NCI-H146 (cell line): ENCODE measurements at places on chromosomes 11 and 22.

GRCh38 chr11:85109141-85109540, 518.0 kb downstream of the DLG2 start:
- DNase-seq: no peak

DNA sequence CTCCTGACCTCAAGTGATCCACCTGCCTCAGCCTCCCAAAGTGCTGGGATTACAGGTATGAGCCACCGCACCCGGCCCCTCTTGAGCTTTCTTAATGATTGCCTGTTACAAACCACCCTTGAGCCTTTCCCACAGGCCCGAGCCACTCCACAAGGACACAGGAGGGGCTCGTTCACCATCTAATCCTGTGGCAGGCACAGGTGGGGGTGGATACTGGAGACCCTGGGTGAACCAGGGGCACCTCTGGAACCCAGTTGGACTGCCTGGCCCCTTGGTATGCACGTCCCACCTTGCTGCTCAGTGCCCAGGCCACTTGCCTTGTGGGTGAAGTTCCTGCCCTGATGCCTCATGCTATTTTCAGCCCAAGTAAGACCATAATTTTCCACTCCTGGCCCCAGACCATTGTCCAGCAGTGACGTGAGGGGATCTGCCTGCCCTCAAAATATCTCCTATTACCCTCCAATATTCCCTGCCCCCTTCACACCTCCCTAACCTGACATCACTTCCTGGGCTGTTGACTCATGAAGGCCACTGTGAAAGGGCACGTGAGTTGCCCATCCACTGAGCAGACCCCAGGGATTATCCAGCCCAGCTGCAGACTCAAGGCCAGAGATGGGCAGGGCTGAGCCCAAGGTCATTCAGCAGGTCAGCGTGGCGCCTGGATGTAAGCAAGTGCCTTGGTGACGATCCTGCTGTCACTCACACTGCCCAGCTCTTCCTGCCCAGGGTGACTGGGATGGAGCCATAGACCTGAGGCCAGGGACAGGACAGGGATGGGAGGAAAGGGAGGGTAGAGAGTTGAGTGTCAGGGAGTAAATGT, 19.6 kb downstream of the P2RY2 start:
- DNase-seq: no peak

DNA sequence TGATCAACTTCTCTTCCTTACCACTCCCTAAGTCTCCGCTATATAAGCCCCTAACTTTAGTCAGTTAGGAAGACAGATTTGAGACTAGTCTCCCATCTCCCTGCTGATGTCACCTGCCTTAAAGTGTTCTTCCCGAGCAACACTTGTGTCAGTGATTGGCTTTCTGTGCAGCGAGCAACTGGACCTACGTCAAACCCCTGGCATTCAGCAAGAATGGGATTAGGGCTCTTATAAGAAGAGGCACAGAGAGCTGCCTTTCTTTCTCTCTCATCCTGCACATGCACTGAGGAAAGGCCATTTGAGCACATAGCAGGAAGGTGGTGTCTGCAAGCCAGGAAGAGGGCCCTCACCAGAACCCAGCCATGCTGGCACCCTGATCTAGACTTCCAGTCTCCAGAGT, 116.6 kb upstream of the THY1 start:
- no peak for DNase-seq

DNA sequence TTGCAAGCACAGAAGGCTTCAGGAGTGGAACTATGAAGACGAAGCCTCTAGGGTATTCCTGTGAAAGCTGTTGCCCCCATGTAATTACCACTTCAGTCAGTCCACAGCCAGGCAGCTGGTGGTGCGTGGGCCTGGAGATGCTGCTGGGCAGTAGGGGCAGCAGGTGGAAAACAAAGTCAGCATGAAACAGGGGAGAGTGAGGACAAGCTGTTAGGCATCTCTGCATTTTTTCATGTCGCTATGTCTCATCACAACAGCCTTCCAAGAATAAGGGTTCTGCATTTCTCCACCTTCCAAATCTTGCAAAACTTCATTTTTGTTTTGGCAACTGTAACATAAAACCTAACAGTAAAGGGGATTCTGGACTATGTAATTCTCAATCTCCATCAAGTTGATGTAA, 757.5 kb downstream of the NELL1 start:
- peak; percentile 46 for DNase-seq

- no peak for DNase-seq
Measured at GRCh38 chr22:33076343-33076742, 18.2 kb upstream of the SYN3 start.

GRCh38 chr11:128948583-128948982, 5.9 kb upstream of the TP53AIP1 start:
- peak; percentile 56 for DNase-seq

DNA sequence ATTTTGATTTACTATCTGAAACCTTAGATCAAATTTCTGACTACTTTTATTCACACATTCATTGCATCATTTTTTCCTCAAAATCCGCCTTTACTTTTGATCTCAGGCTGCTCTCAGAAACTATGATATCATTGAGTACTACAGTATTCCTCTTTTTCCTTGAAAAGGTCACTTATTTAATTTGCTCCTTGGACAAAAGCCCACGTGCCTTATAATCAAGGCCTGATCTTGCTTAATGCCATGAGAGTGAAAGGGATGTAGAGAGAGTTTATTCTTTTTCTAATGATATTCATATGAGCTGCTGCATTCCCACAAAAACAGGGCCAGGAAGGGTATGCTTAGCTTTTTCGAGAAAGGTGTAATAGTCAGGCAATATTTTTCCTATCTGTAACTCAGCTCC, 327.0 kb downstream of the ETS1 start:
- no peak for DNase-seq

DNA sequence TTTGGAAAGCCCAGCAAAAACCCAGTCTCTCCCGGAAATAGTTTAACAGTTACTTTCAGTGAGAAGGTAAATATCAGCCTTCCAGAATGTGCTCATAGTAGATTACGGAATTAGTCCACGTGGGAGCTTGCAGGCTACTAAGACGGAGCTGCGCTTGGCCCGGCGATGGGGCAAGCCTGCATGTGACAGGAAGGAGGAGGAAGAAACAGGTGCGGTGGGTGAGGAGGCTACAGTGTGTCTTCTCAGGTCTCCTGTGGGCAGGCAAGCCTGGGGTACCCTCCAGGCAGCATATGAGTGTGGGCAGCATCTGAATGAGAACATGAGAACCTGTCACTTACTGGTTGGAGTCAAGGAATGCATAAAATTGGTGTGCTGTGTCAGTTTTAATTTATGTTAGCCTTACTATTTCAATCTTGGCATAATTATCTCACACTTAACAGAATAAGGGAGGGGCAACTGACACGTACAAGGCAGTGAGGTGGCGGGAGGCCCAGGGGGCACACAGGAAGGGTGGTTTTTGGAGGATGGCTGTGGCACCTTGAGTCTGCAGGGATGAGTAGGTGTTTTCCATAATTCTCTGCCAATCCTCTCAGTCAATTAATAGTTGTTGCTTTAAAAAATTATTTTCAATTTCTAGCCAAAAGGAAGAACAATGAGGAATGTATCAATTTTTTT, 35.7 kb downstream of the CLMP start:
- no peak for DNase-seq

DNA sequence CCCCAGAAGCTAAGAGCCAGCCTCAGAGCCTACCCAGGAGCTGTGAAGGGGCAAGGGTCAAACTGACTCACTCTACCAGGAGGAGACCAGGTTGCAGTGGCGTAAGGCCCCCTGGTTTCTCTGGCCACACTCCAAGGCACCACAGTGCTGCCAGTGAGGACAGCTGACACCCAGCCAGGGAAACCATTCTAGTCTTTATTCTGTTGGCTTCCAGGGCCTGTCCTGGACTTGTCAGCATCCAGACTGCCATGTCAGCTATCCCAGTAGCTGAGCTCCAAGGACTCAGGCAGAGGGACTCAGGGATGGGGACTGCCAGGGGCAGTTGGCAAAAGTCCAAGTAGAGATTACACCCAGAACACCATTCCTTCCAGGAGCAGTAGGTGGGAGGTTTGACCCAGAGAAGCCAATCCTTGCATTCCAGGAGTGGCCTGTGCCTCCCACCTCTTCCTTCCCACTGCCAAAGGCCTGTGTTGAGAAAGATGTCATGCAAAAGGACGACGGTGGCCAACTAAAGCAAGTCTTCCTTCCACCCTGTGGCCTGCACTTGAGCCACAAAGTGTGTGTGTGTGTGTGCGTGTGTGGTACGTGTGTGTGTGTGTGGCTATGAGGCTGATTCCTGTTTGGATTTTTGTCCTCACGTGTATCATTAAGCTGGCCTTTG, 3.6 kb upstream of the MAPK8IP1 start:
- no peak for DNase-seq

- peak; percentile 25 for DNase-seq
Measured at GRCh38 chr22:32707971-32708370, 93.5 kb upstream of the TIMP3 start.

DNA sequence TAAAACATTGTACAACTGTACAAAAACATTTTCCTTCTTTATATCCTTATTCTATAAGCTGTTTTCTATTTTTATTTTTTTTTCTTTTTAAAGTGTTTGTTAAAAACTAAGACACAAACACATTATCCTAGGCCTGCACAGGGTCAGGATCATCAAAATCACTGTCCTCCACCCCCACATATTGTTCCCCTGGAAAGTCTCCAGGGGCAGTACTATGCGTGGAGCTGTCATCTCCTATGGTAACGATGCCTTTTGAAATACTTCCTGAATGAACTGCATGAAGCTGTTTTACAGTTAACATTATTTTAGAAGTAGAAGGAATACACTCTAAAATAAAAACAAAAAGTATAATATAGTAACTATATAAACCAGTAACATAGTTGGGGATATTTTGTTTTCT, 67.2 kb downstream of the ZC3H12C start:
- no peak for DNase-seq

- no peak for DNase-seq
Measured at GRCh38 chr11:72981080-72981479, 161.0 kb downstream of the FCHSD2 start.

- DNase-seq: no peak
Measured at GRCh38 chr22:37024339-37025157, 5.0 kb downstream of the MPST start.

DNA sequence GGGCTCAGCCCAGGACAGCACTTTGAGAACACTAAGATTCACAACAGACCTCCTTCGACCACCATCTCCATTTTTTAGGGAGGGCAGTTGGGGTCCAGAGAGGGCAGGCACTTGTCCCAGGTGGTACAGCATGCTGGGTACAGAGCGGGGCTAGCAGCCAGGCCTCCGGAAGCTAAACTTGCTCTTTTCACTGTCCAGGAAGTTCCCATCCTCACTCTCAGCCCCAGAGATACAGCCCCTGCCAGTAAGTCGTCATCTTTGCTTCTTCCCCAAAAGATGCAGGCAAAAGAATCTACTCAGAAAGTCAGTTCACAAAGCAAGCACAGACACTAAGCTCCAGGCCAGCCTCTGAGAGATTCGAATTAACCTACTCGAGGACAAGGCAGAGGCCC, 6.7 kb upstream of the RAB3IL1 start:
- no peak for DNase-seq

DNA sequence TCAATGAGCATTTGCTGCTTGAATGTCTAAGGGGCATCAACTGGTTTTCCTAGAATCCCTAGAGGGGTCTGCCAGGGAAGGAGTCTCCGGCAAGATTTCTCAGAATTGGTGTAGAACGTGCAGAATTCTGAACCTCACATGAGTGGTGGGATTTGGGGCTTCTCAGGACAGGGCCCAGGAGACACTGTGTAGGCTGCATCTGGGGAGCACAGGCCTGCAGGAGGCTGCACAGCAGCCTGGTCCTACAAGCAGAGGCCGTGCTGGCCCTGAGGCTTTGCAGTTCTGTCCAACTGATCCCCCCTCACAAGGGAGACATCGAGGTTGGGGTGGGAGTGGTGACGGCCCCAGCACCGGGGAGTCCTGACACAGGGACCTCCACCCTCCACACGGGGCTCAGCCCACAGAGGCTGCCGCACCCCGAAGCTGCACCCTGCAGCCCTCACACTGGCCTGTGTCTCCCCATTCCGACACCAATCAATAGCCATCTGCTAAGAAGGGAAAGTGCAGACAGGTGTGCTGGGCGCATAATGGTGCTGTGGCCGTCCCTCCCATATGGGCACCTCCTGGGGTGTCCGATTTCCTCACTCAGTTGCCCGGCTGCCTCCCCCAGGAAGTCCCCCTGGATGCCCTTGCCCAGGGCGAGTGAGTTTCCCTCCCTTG, 688.1 kb downstream of the BRD1 start:
- DNase-seq: peak; percentile 35

DNA sequence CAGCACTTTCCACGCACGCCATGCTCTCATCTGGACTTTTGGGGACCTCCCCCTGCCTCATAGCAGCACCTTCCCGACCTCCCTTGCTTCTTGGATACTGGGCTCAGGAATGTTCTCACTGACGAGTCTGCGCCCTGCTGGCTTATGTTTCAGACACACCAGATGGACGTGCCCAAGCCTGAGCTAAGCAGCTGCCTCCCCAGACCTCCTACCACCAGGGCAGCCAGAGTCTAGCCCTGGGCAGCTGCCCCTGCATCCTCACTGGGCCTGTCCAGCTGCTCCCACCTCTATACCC, 13.2 kb upstream of the RGL4 start:
- DNase-seq: no peak

DNA sequence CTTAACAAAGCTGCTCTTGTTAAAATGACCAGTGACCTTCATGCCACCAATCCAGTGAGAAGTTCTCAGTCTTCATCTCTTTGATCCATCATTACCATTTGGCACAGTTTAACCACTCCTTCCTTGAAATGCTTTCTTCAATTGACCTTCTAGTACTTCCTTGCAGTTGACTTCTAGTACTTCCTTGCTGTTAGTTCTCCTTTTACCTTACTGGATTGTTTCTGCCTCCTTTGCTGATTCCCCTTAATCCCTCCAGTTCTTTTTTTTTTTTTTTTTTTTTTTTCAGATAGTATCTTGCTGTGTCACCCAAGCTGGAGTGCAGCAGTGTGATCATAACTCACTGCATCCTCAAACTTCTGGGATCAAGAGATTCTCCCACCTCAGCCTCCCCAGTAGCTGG, 66.0 kb upstream of the HORMAD2 start:
- DNase-seq: no peak

DNA sequence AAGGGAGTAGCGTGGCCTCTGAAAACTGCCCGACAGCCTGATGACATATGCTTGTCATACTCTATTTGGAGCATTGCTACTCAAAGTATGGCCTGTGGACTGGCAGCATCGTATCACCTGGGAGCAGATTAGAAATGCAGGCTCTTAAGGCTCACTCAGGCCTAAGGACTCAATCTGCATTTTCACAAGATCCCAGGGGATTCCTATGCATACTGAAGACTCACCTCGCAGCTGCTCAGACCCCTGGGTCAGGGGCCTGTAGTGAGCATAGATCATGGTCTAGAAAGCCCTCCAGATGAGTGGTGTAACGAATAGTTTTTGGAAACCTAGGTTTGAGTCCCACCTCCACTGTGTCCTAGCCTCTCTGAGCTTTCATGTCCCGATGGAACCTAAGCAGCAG, 126.3 kb downstream of the FEZ1 start:
- DNase-seq: no peak
